ACHN (cell line): ENCODE measurements at places on chromosomes 1 and 21.

DNA sequence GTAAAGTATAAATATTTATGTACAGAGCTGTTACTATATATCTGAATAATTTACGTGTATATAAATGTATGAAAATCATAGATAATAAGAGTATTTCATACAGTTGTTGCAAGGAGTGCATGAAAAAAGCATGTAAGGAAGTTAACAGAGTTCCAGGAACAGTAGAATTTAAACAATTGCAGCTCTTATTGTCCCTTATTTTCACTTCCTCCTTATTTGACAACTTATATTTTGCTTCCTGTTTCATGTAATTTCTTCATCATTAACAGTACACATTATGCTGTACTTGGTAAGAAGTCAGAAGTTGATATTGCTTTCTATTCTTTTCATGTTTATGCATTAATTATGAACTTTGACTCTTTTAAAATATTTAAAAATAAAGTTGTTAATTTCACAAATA is 681.5 kb downstream of the LRRIQ3 start:
- no peak for DNase-seq

- DNase-seq = no peak
Observed at GRCh38 chr1:207825719-207826556, 74.1 kb downstream of the CD46 start.

- no peak for DNase-seq
Observed at GRCh38 chr21:39385299-39386145, 36.6 kb upstream of the HMGN1 start.

- DNase-seq = no peak
Observed at GRCh38 chr1:14869187-14869586, 270.7 kb downstream of the KAZN start.

DNA sequence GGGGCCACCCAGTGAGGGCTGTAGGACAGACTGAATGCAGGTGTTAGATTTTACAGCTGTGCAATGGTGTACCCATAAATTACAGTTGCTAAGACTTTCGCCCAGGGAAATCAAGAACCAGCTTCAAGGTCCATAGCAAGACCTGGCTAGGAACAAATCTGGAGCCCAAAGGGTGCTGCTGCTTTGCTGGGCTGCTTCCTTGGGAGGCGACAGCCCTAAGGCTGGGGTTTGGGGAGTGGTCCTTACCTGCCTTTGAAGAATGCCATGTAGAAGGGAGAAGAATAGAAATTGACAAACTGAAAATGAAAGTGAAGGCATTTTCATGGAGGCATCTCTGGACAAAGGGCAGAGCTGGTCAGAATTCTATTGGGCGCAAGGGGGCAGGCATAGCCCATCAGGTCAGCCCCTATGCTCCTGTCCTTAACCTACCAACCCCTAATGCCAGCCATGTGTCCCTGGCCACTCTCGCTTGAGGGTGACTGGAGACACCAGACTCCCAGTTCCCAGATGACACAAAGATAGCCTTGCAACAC is 7.6 kb upstream of the ARHGEF19 start:
- no peak for DNase-seq

GRCh38 chr1:36400825-36401601 is 3.3 kb upstream of the LSM10 start:
- no peak for DNase-seq

DNA sequence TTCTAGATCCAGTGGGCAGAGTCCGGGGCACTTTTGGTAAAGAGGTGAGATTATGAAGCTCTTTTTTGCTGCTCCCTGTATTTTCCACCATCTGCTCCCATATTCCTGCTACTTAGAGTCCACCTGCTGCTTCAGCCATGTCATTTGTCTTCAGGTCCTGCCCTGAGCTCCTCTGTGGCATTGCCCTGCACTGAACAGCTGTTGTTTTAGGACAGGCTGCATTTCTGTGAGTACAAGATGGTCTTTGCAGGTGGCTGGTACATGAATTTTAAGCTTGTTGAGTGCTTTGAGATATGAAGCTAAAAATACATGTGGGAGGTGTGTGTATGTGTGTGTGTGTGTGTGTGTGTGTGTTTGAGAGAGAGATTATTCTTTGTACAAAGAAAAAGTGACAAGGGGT is 21.9 kb downstream of the MT1HL1 start:
- no peak for DNase-seq

DNA sequence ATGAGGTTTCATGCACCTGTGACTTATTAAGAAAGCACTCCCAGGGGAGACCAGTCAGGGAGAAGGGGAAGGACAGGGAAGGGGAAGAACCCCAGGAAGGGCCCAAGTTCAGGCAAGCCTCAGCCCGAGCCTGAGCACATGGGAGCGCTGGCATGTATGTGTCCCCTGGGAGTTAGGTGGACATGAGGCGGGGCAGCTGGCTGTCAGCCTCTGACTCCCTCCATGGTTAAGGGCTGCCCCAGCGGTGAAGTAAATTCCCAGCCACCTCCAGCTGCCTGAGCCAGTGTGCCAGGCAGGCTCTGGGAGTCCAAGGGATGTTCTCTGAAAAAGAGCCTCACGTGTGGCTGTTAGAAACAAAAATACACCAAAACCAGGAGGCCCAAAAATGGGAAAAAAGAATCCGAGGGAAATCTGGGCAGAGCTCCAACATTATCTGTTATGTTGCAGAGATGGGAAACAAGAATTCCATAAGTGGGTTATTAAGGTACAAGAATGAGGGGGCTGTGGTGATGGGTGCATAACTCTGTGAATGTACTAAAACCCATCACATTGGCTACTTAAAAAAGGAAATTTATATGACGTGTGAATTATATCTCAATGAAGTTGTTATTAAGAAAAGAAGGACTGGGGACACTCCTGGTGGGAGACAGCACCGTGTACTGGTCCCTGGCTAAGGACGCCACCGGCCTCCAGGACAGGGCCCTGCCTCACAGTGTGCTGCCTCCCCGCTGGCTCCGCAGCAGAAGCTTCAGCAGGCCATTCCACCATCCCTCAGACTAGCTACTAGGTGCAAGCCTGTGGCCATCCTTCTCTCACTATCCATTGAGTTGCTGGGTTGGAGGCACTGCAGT is 18.7 kb downstream of the DMRTB1 start:
- DNase-seq = no peak

GRCh38 chr21:28550057-28550825 is 442.4 kb downstream of the LTN1 start:
- no peak for DNase-seq

DNA sequence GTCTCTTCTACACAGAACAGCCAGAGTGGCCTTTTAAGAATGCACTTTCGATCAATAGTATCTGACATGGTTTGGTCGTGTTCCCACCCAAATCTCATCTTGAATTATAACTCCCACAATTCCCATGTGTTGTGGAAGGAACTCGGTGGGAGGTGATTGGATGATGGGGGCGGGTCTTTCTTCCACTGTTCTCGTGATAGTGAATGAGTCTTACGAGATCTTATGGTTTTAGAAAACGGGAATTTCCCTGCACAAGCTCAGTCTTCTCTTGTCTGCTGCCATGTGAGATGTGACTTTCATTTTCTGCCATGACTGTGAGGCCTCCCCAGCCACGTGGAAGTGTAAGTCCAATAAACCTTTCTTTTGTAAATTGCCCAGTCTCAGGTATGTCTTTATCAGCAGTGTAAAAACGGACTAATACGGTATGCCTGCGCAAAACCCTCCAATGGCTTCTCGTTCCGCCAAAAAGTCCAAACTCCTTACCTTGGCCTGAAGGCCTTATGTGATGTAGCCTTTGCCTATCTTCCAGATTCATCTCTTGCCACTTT is 23.0 kb upstream of the SMG7 start:
- DNase-seq = no peak

- DNase-seq = no peak
Observed at GRCh38 chr1:162299018-162299417, 77.6 kb downstream of the SPATA46 start.

DNA sequence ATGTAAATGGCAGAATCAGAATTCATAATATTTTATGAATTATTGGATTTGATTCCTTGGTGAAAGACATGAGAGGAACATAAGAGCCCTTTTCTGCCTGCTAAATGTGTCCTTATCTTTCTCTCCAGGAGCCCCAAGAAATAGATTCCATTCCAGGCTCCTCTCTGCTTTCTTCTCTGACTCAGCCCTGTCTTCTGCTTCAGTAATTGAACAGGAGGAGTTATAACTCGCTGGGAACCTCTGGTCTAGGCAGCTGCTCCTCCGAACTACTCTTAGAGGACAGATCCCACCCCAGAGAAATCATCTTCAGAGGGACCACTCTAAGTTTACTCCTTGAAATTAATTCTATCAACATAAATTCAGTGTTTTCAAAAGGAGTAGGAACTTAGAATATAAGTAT is 78.4 kb downstream of the RGS21 start:
- DNase-seq = no peak

DNA sequence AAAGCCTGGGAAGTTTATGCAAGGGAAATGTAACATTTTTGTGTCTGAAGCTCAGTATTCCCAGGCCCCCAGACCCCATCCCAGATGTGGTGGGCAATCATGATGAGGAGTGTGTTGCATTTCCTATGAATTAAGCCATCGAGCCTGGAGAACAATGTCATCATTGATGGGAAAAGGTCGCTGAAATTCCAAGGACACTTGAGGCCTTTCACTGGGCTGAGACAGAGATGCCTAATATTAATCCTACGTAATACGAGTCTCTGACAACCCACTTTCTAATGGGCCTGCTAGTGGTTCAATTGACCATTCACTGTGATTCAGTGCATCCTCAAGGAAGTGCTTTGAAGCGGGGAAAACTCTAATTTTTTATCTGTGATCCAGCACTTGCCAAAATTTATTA is 291.6 kb downstream of the PLPP3 start:
- DNase-seq = no peak

GRCh38 chr21:36863260-36863659 is 103.2 kb downstream of the HLCS start:
- DNase-seq = no peak

GRCh38 chr1:100037656-100037926 is 67.8 kb downstream of the SLC35A3 start:
- DNase-seq = no peak

GRCh38 chr1:40926441-40926840 is 53.1 kb upstream of the CTPS1 start:
- DNase-seq = no peak

DNA sequence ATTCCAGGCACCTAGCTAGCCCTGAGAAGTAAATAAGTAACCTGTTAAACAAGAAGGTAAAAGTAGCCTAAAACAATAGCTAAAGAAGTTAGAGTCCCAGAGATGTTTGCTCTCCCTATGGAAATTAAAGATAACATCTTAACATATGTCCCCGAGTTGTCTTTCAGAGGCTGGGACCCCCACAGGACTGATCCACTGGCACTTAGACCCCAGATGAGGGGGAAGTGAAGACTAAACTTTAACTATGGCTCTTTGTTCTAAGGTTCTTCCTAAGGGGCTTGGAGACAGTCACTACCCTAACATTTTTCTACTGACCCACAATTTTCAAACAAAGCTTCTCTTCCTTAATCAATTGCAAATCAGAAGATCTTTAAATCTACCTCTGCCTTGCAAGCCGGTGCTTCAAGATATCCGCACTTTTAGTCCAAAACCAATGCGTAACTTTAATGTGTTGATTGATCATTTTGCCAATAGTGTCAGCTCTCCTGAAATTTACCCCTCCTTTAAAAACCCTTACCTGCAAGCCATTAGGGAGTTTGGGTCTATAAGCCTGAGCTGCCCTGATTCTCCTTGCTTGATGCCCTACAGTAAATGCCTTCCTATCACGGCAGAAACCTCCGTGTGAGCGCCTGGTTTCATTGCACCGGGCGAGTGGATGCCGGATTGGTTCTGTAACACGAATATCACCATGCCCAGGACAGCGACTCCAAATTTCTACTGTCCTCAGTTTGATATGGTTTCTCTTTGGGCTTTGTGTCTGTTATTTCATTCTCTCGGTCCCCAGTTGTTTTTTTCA is 404.4 kb downstream of the SIPA1L2 start:
- DNase-seq = no peak

GRCh38 chr1:229164836-229165735 is 105.8 kb upstream of the RAB4A start:
- DNase-seq = no peak

- DNase-seq = no peak
Observed at GRCh38 chr1:1626207-1627141, 5.5 kb upstream of the MMP23B start.

DNA sequence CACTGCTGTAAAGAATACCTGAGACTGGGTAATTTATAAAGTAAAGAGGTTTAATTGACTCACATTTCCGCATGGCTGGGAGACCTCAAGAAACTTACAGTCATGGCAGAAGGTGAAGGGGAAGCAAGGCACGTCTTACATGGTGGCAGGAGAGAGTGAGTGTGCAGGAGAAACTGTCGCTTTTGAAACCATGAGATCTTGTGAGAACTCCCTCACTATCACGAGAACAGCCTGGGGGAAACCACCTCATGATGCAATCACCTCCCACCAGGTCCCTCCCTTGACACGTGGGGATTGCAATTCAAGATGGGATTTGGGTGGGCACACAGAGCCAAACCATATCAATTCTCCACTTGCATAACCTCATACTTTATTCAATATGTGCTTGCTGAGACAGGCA is 76.6 kb downstream of the GIPC2 start:
- DNase-seq = no peak
